AG10803 (cell line): ENCODE measurements at places on chromosomes 2 and 18.

DNA sequence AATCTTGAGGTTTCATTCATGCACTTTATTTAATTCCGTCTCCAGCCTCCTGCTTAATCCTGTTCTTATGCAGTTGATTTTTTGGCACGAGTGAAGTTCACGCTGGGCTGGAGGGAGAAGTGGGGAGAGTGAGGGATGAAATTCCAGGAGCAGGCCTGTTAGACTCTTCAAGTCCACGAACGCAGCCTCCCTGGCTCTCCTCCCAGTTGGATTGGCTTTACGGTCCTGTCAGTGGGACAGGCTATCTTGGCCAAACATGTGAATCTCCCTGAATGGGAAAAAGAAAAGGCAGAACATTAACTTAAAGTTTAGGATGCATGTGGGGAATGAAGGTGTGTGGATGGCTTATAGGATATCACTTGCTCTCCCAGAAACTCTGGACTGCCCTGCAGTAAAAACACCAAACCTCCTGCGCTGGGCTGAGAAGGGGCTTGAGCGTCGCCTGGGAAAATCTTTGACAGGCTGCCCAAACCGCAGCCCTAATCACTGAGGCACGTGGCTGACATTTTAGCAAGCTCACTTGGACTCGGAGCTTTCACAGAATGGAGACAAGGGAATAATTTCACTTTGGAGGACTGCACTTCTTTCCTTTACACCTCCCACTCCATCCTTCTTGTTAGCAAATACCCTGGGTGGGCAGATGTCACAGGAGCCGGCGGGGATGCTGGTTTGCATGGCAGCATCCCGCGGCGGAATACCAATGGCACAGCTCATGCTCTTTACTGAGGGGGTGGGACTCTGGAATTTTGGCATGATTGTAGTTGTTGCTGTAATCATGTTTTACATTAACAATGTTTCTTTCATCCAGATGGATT lies 93.9 kb downstream of the ACKR3 start:
- DNase-seq: peak; percentile 94

DNA sequence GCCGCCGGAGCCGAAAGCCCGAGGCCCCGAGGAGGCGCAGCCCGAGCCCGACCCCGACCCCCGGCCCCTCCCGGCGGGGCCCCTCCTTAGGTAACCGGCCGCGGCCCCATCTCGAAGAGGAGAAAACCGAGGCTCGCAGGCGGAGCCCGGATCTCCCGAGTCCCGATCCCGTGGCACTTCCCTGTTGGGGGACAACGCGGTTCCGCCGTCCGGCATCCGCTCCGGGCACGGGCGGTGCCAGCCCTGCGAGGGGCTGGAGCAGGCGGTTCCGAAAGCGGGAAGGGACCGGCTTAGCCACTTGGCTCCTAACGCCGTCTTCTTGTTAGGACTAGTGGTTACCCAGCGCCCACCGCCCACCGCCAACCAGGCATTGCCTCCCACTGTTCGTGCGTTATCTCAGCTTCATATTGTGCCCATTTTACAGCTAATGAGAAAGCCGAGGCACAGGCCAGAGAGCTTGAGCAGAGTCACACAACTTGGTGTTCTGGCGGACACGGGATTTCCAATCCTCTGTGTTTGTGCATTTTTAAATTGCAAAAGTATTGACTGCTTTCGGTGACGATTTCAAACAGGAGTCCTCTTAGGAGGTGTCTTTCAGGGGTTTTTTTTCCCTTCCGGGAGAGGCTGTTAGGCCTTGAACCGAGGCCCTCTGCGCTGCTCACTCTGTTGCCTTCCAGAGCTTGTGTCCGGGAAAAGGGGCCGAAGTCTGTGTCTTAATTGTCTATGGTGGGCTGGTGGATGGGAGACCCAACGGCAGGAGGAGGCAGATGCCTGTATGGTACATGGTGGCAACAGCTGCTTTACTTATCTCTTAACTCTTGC lies 562 bp downstream of the CENPA start:
- DNase-seq: no peak

DNA sequence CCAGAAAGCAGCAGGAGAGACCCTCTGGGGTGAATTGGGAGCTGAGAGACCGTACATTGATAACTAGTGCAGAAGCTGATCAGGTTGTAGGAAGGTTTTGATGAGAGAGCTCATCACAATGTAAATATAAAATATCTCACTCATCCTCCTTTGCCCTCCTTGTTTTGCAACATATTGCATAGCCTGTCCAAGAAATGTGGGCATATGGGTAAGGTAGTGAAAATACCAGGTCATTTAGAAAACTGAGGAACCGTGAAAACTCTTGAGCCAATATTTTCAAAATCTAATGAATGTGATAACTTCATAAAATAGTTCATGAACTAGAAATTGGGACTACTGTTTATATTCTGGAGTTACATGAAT lies 31.4 kb downstream of the C18orf54 start:
- DNase-seq: no peak

DNA sequence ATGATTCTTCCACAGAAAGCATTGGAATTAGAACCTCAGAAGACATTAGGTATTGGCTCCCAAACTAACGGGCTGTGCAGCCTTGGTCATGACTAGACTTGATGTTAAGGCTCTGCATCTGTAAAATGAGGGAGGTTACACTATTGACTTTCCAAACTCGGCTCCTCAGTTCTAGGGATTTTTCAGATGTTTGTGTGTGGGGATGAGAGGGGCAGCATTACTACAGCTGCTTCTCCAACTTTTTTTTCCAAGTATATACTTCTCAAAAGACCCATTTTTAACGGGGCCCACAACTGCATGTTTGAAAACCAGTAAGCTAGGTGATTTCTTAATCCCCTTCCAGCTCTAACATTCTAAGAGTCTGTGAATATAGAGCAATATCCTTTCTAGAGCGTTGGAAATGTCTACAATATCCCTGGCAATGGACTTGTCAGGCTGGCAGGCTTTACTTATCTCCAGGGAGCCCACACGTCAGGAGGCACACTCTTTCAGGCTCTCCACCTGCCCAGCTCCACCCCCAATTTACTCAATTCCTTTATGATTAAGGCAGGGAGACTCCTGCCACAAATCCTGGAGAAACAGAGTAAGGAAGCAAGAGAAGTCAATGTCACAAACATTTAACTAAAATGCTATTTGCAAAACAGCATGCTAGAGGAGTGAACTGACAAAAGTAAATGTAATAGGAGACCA lies 844 bp upstream of the MPV17 start:
- DNase-seq: no peak

- no peak for DNase-seq
Measured at GRCh38 chr2:211930331-211930730, 608.3 kb downstream of the ERBB4 start.

- no peak for DNase-seq
Measured at GRCh38 chr2:46351750-46352138, 54.5 kb downstream of the EPAS1 start.

- DNase-seq: peak; percentile 49
Measured at GRCh38 chr2:67797801-67798540, 264.8 kb downstream of the C1D start.

GRCh38 chr18:25399554-25399953 lies 47.6 kb upstream of the ZNF521 start:
- peak; percentile 17 for DNase-seq

DNA sequence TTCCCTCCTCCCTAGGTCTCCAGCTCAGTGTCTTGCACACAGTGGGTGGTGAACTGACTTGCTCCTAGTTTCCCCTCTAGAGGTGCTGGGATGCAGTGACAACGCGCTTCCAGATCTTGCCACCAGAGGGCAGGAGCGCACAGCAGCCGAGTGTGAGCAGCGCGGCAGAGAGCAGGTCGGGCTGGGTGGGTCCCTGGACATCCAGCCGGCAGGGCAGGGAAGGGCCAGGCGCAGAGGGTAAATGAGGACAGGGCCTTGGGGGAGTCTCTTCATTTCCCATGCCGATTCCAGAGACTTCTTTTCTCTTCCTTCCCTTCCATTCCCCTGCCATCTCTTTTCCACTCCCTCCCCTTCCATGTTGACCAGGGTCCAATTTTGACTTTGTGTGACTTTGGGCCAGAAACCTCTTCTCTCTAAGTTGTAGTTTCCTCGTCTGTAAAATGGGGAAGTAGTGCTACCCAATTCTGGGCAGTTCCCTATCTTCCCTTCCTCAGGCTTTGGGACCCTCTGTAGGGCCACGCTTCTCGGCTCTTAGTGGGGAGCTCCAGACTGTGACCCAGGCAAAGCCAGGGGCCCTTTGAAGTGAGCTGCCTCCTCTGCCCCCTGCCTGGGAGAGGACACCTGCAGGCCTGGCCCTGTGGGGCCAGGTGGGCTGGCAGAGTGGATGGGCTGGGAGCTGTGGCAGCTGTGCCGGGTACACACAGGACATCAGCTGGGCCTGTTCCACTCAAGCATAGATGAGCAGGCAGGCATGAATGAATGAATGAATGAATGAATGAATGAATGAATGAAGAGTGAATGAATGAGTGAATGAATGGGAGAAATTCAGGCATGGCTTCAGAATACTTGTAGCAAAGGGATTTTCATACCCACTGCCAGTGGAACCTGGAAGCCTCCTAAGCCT lies 43.3 kb upstream of the TAF1B start:
- DNase-seq: peak; percentile 66

GRCh38 chr2:207630491-207630890 lies 5.3 kb upstream of the METTL21A start:
- DNase-seq: no peak

DNA sequence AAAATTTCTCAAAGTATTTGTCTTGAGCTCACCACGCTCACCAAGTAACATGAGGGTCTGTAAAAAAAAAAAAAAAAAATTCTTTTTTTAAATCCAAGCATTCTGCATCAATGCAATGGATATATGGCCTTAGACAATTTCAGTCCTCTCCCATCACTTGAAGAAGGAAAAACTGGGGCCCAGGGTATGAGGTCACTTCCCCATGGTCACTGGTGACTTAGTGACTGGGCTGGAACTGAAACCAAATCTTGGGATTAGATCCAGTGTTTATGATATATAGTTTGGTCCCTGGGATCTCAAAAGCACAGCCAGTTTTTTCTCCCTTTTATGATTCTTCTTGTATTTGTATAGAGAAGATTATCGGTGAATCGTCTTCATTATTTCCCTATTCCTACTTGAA lies 477.9 kb upstream of the TNP1 start:
- DNase-seq: peak; percentile 8

DNA sequence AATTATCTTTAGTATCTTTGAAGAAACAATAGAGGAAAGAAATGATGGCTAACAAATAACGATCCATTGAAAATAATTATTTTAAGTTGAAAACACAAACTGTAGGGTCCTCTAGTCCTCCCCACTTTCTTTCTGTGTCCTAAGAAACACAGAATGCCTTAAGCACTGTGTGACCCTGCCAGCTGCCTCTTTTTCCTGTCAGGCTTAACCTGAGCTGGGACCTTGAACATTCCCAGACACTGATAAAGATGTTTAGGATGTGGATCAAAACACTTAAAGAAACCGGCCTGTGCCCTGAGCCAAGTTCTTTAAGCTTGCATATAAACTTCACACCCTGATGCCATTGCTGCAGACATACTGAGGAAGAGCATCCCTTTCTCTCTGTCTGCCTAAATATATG lies 755.4 kb upstream of the VRK2 start:
- DNase-seq: no peak

GRCh38 chr18:38025433-38026038 lies 459.9 kb upstream of the CELF4 start:
- DNase-seq: peak; percentile 1

DNA sequence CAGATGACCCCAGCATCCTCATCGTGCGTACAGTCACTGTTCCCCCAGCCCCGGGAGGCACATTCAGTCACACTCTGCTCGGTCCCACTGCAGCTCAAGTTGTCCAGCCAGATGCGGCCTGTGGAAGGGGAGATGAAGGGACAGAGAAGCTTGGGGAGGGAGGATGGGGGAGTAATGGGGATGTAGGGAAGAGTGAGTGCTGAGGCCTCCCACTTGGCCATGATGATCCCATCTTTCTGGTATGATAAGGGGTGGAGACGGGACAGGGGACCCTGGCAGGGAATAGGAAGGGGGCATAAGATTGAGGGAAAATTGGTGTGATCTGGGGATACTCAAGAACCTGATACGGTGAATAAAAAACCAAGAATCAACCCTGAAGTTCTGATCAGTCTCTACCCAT lies 3.5 kb downstream of the LOXL3 start:
- DNase-seq: no peak

DNA sequence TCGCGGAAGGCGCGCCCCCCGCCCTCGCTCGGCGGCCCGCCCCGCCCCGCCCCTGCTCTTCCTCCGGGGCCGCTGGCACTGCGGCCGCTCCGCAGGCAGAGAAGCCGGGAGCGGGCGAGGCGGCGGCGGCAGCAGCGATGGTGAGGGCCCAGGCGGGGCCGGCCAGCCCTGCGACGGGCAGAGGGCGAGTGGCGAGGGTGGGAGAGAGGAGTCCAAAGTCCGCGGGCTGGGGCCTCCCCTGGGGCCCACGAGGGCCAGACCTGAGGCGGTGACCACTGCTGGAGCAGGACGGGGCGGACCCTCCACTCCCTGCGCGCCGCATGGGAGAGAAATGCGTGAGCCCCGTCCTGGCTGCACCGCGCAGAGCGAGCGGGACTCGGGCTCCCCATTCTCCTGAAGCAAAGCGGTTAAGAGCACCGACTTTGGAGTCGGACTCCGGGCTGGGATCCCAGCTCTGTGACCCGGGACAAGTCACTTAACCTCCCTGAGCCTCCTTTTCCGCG lies at the start of gene VAMP5:
VAMP5 (plus strand) TSS at position 78 of the 503 bp plus-strand sequence; CDS start at position 138, 60 bp downstream.
- DNase-seq: peak; percentile 17

DNA sequence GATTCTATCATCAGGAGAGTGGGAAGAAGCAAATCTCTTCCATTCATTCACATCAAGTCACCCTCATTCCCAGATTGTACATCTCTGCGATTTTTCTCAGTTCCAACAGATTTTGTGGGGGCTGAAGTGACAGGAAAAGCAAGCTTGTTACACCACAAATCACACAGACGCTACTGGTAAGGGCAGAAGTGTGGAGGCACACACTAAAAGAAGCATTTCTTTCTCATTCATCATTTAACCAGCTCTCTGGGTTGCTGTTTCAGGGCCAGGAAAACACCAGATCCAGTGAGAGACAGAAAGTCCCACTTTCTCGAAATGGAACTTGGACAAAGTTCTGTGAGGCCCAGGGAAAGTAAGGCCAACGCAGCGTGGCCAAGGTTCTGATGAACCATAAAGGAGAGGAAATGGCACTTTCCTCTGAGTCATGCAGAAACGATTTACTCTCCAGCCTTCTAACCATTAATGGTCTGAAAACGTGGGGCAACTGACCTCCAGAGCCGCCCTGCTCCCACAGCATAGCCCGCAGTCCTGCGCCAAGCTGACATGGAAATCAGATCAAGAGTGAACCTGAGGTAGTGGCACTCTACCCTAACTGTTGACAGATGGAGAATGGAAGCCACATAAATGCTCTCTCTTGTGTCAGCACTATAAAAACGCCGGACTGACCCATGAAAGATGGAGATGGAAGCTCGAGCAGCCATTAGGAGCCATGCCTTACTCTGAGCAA lies 191.0 kb downstream of the C1D start:
- DNase-seq: peak; percentile 80

- DNase-seq: no peak
Measured at GRCh38 chr2:8329660-8330622, 351.9 kb upstream of the ID2 start.

- no peak for DNase-seq
Measured at GRCh38 chr2:10237392-10238321, 65.0 kb upstream of the HPCAL1 start.
